Keratinocyte (primary cell): ENCODE measurements at places on chromosomes 5 and 9.

- no peak for DNase-seq
Observed at GRCh38 chr9:4986296-4986695, 1.2 kb downstream of the JAK2 start.

GRCh38 chr5:113692466-113692865 lies 179.0 kb downstream of the YTHDC2 start:
- no peak for DNase-seq

- no peak for DNase-seq
Observed at GRCh38 chr9:33139421-33140228, 27.5 kb downstream of the B4GALT1 start.

- DNase-seq: no peak
Observed at GRCh38 chr5:25688156-25688555, 1043.4 kb upstream of the CDH10 start.
